CD4-positive, alpha-beta T cell treated with Interleukin-2 at 100 ng/mL for 4 hours (primary cell): ENCODE measurements at places on chromosomes 1 and 21.

DNA sequence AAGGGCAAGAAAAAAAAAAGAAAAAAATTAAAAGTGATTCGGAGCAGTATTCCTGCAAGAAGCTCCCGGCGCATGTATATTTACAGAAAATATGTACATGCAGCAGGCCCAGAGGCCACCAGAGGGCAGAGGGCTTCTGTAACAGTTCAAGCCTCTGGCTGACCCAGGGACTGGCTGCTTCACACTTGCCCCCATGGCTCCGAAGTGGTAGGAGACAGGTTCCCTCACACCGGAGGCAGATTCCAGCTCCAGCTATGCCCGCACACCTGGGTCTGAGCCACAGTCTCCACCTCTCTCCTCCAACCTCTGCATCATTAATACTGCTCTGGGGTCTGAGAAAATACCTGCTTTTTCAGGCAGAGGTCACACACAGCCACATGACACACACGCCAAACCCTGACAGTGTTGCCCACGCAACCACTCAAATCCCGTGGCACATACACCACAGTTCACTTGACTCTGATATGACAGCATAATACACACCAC lies 2.2 kb upstream of the ARHGAP30 start:
- peak; percentile 54 for DNase-seq

GRCh38 chr1:224113918-224114786 lies at the start of gene FBXO28:
TSS of gene FBXO28 (plus strand) at chr1:224114111. CDS start at chr1:224114130, 19 bp downstream.
- peak; percentile 93 for DNase-seq

GRCh38 chr1:20981915-20982314 lies 194.8 kb downstream of the EIF4G3 start:
- DNase-seq = peak; percentile 5

GRCh38 chr21:36454093-36454531 lies 25.8 kb downstream of the CLDN14 start:
- no peak for DNase-seq

- DNase-seq = no peak
These were observed 483.6 kb downstream of the LTN1 start for GRCh38 chr21:28509031-28509430.

DNA sequence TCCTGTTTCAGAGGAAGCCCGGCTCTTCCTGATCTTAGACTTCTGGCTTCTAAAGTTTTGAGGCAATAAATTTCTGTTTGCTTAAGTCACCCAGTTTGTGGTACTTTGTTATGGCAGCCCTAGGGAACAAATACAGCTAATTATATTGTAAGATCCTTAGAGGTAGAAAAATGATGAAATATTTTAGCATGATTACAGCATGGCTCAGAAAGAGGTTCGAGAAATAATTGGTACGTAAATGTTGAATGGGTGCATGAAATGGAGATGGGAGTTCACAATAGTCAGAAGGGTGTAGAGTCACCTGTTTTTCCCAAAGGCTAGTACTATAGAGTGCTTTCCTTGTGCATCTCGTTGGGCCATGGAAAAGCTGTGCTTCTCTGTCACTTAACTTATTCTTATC lies 123.5 kb downstream of the RUNX1 start:
- no peak for DNase-seq

DNA sequence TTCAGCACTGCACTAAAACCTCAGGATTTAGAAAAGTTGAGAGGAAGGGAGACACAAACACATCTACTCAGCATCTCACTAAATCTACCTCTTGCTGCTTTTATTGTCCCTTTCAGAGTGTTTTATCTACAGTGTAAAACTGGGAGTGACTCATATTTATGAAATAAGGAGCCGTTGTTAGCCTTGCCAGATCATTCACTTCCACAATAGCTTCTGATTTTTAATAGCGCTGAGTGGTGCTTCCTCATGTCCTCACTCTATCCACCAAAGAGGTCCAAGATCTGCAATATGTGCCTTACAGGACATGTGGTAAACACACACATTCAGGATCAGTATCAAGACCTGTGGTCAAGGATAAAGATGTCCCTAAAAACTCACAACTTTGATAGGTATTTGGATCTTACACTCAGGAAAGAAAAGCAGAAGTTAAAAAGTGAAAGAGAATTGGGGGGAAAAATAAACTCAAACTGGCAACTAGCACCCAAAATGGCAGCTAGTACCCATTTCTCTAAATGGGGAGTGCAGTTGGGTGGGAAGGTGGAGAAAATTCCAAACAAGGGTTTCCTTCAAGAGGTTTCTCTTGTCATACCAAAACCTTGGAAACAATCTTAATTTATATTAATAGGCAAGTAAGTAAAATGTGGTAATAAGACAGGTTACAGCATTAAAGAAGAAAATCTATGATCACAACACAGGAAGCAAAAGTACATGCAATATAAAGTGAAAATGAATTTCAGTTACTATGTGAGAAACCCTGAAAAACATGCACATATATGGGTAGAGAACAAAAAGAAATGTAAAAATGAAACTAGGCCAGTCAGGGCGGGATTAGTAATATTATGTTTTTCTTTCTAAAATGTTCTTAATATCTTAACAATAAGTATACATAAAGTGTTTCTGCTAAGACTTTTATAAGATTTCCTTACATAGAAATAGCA lies 15.9 kb downstream of the DUSP10 start:
- DNase-seq = peak; percentile 31

- no peak for DNase-seq
These were observed 15.7 kb downstream of the RGS2 start for GRCh38 chr1:192824511-192824910.

- DNase-seq = no peak
These were observed 196.0 kb downstream of the RPS6KC1 start for GRCh38 chr1:213247038-213247437.

- no peak for DNase-seq
These were observed 82.4 kb upstream of the CYYR1 start for GRCh38 chr21:26655460-26655859.

GRCh38 chr1:23282957-23283356 lies 61.1 kb downstream of the HNRNPR start:
- no peak for DNase-seq

- DNase-seq = no peak
These were observed 502 bp upstream of the SLC35A3 start for GRCh38 chr1:99969260-99969728.
